D721Med (cell line): ENCODE measurements at places on chromosomes 12 and 14.
A peak's percentile ranks its signal among the peaks of the same experiment; 100 is the strongest.

GRCh38 chr14:76919431-76920330 lies 93.5 kb downstream of the LRRC74A start:
- DNase-seq, result peak; percentile 61

DNA sequence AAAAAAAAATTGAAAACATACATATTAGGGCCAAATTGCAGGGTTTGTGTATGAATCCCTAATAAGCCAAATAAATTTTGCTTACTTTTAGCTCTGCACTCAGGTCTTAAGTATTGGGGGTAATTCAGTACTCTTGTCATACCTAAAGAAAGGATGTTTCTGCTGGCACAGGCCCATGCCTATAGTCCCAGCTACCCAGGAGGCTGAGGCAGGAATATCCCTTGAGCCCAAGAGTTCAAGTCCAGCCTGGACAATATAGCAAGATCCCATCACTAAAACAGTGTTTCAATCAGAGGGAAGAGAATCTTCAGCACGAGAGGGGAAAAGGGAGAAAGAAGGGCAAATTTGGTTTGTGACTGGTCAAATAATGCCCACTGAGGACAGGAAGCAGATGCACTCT lies 3.4 kb upstream of the GPR19 start:
- DNase-seq, result no peak

GRCh38 chr14:55684956-55685584 lies 105.1 kb downstream of the KTN1 start:
- DNase-seq, result no peak

DNA sequence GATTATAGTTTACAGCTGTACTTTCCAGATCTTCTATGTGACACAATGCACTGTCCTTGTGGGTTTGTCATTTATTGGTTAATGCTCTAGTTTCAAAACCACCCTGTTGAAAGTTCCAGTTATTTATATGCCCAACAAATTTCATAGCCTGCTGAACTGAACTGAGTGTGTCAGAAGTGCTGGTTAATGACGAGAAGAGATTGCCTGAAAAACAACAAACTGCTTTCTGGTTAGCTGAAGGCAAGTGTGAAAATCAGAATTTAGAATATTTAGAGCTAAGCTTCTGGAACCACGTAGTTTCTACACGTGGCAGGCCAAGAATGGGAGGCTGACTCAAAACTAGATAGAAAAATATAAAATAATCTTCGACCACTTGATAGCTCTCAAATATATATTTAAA lies 19.1 kb upstream of the RIN3 start:
- no peak for DNase-seq

DNA sequence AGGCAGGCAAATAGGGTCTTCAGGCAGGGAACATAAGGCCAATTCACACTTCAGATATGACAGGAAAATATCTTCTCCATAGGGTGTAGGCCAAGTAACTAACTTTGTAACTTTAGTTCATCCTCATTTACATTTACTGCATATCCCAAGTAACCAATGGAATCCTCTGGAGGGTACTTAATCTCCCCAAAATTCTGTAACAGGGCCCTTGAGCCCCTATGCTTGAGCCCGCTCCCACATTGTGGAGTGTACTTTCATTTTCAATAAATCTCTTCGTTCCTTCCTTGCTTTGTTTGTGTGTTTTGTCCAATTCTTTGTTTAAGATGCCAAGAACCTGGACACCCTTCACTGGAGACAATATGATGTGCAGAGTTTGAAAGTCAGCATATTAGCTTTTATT lies 45.3 kb downstream of the FSCB start:
- no peak for DNase-seq

DNA sequence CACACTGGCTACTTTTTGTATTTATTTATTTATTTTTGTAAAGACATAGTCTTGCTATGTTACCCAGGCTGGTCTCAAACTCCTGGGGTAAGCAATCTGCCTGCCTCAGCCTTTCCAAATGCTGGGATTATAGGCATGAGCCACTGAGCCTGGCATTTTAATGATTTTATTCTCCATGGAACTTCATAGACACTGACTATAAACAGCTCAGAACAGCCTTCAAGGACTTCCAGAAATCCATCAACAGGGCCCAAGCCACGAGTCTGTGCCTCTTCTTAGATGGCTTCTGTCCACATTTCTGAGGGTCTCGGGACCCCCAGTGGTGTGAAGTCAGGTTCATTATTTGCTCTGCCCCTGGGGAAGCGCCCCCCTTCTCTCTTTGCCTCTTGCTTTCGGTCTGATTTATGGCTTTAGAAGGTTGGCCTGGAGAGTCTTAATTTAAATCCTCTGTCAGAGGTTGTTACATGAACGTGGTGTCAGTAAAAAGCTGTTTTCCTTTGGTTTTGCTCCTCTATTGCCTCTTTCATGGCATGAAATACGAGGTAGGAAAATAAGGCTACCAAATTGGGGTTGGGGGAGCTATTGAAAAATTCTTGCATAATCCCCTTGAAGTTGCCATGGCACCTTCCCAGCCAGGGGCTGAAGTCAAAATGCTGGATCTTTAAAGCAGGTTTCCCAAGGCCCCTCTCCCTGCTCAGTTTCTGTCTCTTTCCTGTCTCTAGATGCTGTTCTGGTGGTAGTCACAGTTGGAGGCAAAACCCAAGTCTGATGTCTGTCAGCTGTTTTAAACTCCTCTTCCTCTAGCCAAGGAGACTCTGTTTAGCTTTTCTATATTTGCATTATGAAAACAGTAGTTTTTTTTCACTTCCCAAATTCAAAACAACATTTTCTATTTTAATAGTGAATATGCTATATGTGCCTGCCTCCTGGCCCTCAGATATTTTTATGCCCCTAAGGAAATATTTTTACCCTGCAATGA lies 129.4 kb downstream of the SMOC1 start:
- no peak for DNase-seq

- DNase-seq, result no peak
Observed at GRCh38 chr14:65791191-65791981, 378.9 kb downstream of the FUT8 start.

GRCh38 chr12:105485321-105485910 lies 154.9 kb downstream of the C12orf75 start:
- no peak for DNase-seq

DNA sequence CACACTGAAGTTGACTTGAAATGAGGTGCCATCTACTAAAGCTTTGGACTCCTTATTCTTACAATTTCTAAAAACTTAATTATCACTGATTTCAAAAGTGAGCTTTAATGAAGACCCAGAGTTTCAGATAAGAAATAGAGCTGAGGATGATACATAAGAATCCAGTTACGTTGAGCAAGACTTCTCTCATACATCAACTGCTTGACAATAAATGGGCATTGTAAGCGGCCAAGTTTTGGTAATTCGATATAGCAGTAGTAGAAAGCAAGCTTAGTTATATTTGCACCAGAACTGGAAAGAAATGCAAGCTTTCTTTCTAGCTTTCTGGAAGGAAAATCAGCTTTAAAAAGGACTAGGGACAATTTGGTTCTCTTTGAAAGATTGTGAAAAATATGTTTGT lies 1359.6 kb downstream of the FSCB start:
- DNase-seq, result no peak

DNA sequence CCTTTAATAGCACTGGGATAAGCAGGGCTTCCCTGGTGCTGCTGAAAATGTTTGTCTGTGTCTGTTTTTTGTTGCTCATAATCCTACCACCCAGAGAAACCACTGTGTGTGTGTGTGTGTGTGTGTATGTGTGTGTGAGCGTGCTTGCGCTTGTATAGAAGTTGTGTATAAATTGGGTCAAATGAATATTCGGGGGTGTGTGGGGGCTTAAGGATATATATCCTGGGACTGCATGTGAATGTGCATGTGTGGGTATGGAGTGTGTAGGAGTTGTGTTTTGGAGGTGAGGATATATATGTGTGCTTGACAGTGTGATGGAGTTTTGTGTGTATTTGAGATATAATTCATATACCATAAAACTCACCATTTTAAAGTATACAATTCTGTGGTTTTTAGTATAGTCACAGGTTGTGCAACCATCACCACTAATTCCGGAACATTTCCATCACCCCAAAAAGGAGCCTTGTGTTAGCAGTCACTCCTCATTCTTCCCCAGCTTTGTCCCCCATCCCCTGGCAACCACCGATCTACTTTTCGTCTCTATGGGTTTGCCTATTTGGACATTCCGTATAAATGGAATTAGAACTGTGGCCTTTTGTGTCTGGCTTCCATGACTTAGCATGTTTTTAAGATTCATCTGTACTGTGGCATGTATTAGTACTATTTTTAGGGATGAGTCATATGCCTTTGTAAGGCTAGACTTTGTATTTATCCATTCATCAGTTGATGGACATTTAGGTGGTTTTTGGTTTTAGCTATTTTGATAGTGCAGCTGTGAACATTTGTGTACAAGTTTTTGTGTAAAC lies 25.6 kb downstream of the TCTN1 start:
- DNase-seq, result no peak

DNA sequence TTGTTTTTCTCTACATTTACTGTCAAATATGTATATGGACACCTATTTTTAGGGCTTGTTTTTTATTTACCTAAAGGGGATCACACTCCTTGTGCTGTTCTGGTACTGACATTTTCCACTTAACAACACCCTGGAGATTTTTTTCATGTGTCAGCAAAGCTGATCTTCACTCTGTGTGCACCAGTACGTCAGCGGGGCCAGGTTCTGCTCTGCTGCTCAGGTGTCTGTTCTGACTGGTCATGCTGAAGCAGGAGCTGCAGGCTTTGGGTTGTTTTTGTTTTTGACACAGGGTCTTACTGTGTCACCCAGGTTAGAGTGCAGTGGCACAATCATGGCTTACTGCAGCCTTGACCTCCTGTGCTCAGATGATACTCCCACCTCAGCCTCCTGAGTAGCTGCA lies 81.9 kb upstream of the CCND2 start:
- DNase-seq, result no peak

GRCh38 chr14:93101181-93101580 lies 14.5 kb downstream of the ITPK1 start:
- no peak for DNase-seq

- no peak for DNase-seq
Observed at GRCh38 chr12:104272938-104273337, 30.6 kb upstream of the EID3 start.

DNA sequence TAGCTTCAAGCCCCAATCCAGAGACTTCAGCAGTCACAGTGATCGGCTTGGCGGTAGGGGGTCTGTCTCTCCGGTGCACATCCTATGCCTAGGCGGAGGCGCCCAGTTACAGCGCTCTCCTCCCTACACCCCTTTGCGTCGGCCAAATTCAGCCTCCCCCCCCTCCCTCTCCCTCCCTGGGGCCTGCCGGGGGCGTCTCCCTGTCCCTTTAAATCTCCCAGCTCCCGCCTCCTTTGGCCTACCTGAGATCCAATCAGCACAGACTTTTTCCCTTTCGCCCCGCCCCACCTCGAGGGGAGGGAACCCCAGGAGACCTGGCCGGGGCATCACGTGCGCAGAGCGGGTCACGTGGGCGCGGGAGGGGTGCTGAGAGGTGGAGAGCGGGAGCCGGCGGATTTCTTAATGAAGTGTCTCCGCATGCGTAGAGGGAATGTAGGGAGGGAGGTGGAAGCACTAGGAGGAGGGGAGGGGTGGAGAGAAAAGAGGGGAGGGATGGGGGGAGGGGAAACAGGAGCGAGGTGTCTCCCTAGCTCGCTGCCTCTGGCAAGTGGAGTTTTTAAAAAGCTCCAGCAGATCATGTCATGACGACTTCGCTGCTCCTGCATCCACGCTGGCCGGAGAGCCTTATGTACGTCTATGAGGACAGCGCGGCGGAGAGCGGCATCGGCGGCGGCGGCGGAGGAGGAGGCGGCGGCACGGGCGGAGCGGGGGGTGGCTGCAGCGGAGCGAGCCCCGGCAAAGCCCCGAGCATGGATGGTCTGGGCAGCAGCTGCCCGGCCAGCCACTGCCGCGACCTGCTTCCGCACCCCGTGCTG lies at the start of gene HOXC13:
TSS of gene HOXC13 (plus strand) at position 506 of the 815 bp plus-strand sequence. CDS start at position 582, 76 bp downstream.
- DNase-seq, result peak; percentile 79

DNA sequence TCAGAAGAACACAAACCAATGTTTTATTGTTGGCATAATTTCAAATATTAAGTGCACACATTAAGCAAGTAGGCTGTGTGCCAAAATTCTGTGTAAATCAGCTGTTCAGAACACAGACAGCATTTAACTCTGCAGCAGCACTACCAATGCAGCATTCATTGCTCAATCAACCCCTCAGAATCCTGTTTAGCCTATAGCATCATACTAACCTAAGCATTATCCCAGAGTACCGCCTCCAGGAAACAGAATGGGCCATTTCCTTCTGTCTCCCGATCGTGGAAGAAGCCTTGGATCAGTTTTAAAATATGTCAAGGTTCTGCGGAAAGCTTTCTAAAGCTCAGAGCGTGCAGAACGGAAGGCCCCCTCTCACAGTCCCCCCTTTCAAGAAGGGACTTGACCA lies 3.3 kb downstream of the IL26 start:
- no peak for DNase-seq

DNA sequence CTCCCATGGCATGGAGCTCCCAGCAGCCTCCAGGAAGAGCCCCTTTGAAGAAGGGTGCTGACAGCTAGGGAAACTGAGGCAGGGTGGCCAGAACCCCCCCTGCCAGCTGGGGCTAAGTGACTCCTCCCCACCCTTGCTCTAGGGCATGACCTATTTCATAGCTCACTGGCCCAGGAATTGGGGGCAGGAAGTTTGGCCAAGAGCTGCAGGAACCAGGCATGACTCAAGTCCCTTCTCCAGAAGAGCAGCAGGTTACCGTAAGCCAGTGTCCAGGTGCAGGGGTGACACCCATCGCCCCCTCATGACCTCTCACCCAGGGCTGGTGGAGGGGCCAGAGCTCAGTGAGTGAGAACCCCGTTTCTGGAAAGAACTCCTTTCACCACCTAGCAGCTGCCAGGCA lies 1.9 kb downstream of the RASAL1 start:
- DNase-seq, result no peak

DNA sequence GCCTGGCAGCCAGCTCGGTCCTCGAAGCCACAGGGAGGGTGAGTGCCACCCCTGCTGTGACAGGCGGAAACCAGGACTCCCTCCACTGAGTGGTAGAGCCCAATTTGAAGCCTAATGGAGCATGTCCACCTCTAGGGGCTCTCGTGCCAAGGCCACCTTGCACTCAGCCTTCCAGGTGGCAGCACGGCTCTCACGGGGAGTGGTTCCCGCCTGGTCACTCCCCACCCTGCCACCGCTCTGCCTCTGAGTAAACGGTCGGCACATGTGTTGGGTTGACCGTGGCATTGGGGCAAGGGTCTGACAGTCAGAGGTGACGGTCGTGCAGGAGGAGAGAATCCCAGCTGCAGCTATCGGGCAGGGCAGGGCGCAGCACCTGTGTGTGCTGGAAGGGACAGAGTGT lies 34.8 kb downstream of the IL31 start:
- no peak for DNase-seq

GRCh38 chr12:116684891-116685290 lies 53.0 kb downstream of the SPRING1 start:
- DNase-seq, result no peak

DNA sequence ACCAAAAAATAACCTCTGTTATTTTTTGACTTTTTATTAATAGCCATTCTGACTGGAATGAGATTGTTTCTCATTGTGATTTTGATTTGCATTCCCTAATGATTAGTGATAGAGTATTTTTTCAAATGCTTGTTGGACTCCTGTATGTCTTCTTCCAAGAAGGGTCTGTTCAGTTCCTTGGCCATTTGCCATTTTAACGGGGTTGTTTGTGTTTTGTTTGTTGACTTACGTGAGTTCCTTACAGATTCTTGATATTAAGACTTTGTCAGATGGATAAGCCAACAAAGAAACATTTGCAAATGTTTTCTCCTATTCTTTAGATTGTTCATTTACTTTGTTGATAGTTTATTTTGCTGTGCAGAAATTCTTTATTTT lies 651.6 kb upstream of the LRFN5 start:
- no peak for DNase-seq
